Small intestine (tissue), 16 donors: ENCODE measurements at places on chromosomes 4 and X. TPM values are rescaled to one million over a fixed set of nuclear protein-coding genes. Genes with fewer than 3 reads are reported as not detected.

GRCh38 chr4:60396341-60397049 is 803.6 kb upstream of the ADGRL3 start:
- H3K36me3 ChIP-seq = no peaks in the 10 kb centered on the region
- no peak overlapping the region for H3K27ac ChIP-seq
- no peaks in the 10 kb centered on the region for H3K27me3 ChIP-seq

GRCh38 chrX:20456971-20457370 is 190.3 kb upstream of the RPS6KA3 start:
- H3K4me1 ChIP-seq = no peaks in the 10 kb centered on the region
- H3K27me3 ChIP-seq = no peaks in the 10 kb centered on the region
- no peaks in the 10 kb centered on the region for H3K36me3 ChIP-seq
- DNase-seq = no peak
- no peak overlapping the region for H3K27ac ChIP-seq

Gene PORCN
- 2.2 TPM for polyA plus RNA-seq

Gene SOX3
- polyA plus RNA-seq = not detected
